IMR-90 (cell line): ENCODE measurements at places on chromosomes 6 and 20.

- H3K4me3 ChIP-seq, result no peak overlapping the region
- H3K27me3 ChIP-seq, result no peaks in the 10 kb centered on the region
- DNase-seq, result no peak
Observed at GRCh38 chr6:21501815-21502214, 91.7 kb upstream of the SOX4 start.

- no peak overlapping the region for H3K27ac ChIP-seq
- no peaks in the 10 kb centered on the region for H3K4me1 ChIP-seq
- no peaks in the 10 kb centered on the region for H3K36me3 ChIP-seq
- H3K4me3 ChIP-seq, result no peak overlapping the region
Observed at GRCh38 chr20:61938839-61939690, 126.6 kb downstream of the TAF4 start.

GRCh38 chr6:47766445-47766844, 15.4 kb upstream of the OPN5 start:
- DNase-seq, result no peak
- H3K36me3 ChIP-seq, result no peaks in the 10 kb centered on the region
- H3K27ac ChIP-seq, result no peak overlapping the region
- no peaks in the 10 kb centered on the region for H3K4me1 ChIP-seq

DNA sequence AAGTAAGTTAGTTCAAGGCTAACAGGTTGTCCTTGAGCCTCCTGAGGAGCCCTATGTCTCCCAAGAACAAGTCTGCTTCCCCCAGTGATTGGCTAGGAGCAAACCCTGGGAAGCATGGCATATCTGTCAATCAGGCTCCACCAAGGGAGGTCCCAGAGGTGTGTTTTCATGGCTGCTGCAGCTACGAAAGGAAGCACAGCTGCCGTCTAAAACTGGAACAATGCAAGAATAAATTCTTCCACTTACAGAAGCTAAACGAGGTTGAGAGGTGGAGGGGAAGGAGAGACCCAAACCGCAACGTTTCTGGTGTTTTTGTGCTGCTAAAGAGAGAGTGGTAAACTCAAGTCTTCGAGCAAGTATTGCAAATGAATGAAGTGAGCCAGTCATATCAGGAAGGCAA, 4.9 kb upstream of the PTGIS start:
- no peak overlapping the region for H3K27ac ChIP-seq
- H3K36me3 ChIP-seq, result no peaks in the 10 kb centered on the region
- peaks cover 16% of the 10 kb centered on the region for H3K27me3 ChIP-seq
- no peak overlapping the region for H3K4me3 ChIP-seq
- peaks cover 20% of the 10 kb centered on the region; the same call in 1 of the 2 replicates for H3K4me1 ChIP-seq

DNA sequence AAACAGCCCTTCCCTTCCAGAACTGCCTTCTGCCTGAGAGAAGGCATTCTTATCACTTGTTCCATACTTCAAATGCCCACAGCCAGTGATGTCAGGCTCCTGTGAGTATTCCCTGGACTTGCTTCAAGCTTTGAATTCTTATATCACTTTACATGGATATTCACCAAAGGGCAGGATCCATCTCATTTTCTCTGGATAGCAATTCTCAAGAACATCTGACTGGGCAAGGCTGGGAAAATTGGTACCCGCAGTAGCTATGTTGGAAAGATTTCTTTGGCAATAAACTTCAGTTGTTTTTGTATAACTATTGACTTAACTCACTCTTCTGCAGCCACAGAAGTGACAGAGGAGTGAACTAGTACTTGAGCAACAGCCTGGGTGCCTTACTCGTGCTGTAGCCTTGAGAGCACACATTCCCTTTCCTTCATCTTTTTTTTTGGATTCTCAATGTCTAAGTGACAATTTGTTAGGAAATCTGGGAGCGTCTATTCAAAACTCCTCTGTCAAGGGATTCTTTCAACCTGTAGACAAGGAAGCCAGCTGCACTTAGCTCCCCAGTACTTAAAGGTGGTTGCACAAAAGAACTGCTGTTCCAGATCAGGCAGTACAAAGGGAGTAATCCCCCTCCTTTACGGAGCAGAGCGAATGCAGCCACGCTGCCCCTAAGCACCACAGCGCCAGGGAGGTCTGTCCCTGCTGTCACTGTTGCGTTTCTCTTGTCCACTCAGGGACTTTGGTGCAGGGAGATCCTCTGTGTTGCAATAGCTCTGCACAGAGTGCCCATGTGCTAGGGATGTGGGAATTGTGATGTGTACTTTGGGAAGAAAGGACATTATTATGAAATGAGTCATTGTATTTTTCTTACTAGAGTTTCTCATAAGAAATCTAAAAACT, 69.6 kb downstream of the JAG1 start:
- no peaks in the 10 kb centered on the region for H3K27me3 ChIP-seq
- DNase-seq, result peak; percentile 94
- peaks cover 20% of the 10 kb centered on the region for H3K4me1 ChIP-seq
- H3K4me3 ChIP-seq, result no peak overlapping the region
- peak overlapping the region; percentile 74 for H3K27ac ChIP-seq
